ENCODE measurements at places on chromosomes 16 and 17. TPM values are rescaled to one million over a fixed set of nuclear protein-coding genes. Genes with fewer than 3 reads are reported as not detected.

DNA sequence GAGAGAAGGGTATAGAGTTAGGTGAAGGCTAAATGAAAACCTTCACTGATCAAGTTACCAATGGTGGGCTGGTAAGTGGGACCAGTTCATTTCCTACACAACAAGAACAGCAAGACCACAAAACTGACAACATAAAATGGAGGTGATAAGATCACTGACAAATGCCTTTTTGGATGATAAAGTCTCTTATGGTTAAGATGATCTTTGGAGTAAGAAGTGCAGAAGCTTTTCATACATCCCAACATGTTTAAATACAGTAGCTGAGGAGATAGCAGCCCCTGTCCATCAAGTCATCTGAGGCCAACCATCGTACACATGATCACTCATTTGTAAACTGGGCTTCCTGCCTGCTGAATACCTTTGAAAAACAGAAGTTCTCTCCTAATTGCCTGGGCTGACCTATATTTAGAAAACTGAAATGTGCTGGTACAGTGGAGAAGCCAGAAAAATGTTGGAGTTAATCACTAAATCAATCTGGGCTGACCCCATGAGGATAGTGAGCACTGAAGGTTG, 259.0 kb upstream of the ZFHX3 start:
- H3K27me3 ChIP-seq = peaks cover 42% of the 10 kb centered on the region
- H3K36me3 ChIP-seq = no peaks in the 10 kb centered on the region
- DNase-seq = no peak
- H3K27ac ChIP-seq = no peak overlapping the region

DNA sequence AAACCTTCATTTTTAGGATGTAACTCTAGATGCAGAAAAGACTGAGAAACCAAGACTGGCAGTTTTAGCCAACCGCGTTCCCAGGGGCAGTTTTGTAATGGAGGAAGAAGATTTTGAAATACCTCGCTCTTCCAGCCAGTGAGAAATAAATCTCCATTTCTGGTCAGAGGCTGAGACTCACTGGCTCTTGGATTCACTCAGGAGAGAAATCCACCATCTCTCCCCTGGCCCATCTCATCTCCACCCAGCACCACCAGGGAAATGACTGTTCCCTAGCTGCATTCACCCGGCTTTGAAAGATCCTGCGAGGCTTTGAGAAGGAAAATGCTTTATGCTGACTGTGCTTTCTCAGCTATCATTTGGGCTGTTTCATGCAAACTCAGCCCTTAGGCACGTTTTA, 185.2 kb downstream of the SOX9 start:
- no peaks in the 10 kb centered on the region for H3K36me3 ChIP-seq
- H3K4me3 ChIP-seq = no peak overlapping the region
- H3K27ac ChIP-seq = no peak overlapping the region
- DNase-seq = no peak
- no peaks in the 10 kb centered on the region for H3K27me3 ChIP-seq

DNA sequence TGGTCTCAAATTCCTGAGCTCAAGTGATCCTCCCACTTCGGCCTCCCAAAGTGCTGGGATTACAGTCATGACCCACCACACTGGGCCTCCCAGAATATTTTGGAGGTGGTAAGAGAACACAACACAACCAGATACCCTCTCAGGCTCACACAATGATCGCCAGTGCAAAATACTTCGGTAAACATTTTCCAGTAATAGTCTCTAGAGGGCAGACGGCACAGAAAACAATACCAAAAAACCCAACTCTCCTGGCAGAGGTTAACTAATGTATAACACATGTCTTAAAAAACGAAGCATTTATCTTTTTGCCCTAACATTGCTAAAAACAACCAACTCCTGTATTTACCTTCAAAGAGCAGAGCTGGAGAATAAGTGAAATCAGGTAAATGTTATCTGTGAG, 10.5 kb downstream of the NUFIP2 start:
- H3K4me3 ChIP-seq = no peak overlapping the region
- peaks cover 56% of the 10 kb centered on the region for H3K36me3 ChIP-seq
- DNase-seq = no peak
- H3K4me1 ChIP-seq = no peaks in the 10 kb centered on the region
- no peak overlapping the region for H3K27ac ChIP-seq

DNA sequence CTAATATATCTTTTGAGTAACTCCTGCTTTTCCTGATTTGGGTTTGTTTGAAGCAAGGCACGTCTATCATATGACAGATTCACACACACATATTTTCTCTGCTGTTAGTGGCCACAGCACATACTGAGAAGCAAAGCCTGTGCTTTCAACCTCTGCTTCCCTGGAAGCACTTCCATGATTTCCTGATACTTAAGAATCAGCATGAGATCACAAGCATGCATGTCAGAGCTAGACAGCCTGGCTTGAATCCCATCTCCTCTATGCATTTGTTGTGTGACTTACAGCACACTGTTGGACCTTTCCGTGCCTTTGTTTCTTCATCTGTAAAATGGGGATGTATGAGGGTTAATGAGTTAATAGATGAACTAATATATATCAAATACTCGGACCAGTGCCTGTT, 151.1 kb upstream of the NOL11 start:
- no peak for DNase-seq
- H3K27me3 ChIP-seq = no peaks in the 10 kb centered on the region
- no peaks in the 10 kb centered on the region for H3K36me3 ChIP-seq

The TEDC2 gene
- total RNA-seq = 44.9 TPM

- DNase-seq = no peak
- no peak overlapping the region for H3K4me3 ChIP-seq
- no peaks in the 10 kb centered on the region for H3K36me3 ChIP-seq
- H3K4me1 ChIP-seq = peaks cover 26% of the 10 kb centered on the region
- no peaks in the 10 kb centered on the region for H3K27me3 ChIP-seq
These were observed 8.0 kb downstream of the TRPV2 start for GRCh38 chr17:16423226-16423872.

The FOXJ1 gene
- 0.26 TPM for total RNA-seq

DNA sequence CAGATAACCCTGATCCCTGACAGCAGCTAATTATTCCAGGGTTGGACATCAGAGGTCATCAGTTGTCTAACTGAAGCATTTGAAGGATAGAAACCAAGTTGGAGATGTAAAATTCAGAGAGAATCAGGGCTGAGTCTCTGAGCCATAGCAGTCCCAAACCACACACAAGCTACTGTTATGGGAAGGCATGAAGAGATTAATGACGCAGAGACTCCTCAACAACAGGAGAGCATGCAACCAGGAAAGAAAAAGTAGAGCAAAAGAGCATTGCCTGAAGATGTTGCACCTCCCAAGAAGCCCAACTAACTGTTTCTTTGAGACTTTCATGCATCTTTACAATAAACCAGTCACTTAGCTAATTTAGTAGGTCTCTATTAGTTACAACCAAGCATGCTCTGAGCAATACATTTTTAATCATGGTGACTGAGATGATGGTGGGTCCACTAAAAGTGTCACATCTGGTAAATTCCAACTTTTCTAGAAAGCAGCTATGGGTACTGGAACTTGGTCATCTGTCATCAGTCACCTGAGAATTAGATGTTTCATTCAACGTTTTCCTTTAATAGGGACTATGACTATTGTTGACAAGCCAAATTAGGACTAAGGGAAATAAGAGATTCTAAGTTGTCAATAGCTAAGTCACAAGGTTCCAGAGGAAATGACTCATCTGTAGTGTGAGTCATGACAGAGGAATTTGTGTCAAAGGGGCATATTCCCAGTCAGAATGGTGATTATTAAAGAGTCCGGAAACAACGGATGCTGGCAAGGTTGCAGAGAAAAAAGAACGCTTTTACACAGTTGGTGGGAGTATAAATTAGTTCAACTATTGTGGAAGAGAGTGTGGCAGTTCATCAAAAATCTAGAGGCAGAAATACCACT, 239.8 kb downstream of the CHD9NB start:
- no peaks in the 10 kb centered on the region for H3K36me3 ChIP-seq
- H3K4me1 ChIP-seq = no peaks in the 10 kb centered on the region
- peak overlapping the region; percentile 26 for H3K27ac ChIP-seq
- no peaks in the 10 kb centered on the region for H3K27me3 ChIP-seq
- H3K4me3 ChIP-seq = no peak overlapping the region

- no peaks in the 10 kb centered on the region for H3K36me3 ChIP-seq
- DNase-seq = peak; percentile 79
These were observed 49.6 kb upstream of the AMZ2 start for GRCh38 chr17:68197997-68198930.

The KRTAP9-4 gene
- total RNA-seq = not detected

DNA sequence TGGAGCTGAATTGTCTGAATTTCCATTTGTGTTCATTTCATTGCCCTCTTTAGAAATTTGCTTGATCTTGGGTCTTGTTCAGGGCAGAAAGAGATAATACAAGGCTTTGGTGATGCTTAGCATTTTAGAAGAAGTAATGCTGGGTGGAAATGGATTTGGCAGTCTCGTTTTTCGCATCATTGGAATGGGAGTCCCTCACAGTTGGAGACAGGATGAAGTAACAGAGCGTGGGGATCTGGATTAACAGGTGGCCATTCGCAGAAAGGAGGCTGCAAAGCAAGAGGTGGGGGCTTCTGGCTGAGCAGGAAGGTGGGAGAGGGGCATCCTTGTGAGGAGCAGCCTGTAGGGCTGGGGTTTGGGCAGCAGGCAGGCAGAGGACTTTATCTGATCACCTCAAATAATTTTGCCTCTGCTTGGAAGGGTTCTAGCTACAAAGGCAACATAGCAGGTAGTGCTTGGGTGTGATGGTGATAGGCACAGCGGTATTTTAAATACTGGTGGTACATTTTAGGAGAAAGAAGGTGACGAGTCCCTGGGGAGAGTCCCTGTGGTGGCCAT, 17.0 kb downstream of the KSR1 start:
- H3K36me3 ChIP-seq = no peaks in the 10 kb centered on the region
- H3K27me3 ChIP-seq = no peaks in the 10 kb centered on the region
- H3K4me1 ChIP-seq = no peaks in the 10 kb centered on the region
- no peak overlapping the region for H3K4me3 ChIP-seq

- H3K27me3 ChIP-seq = no peaks in the 10 kb centered on the region
- no peaks in the 10 kb centered on the region for H3K36me3 ChIP-seq
- DNase-seq = no peak
- H3K4me1 ChIP-seq = no peaks in the 10 kb centered on the region
These were observed 130.9 kb downstream of the RAB11FIP4 start for GRCh38 chr17:31522284-31522931.

DNA sequence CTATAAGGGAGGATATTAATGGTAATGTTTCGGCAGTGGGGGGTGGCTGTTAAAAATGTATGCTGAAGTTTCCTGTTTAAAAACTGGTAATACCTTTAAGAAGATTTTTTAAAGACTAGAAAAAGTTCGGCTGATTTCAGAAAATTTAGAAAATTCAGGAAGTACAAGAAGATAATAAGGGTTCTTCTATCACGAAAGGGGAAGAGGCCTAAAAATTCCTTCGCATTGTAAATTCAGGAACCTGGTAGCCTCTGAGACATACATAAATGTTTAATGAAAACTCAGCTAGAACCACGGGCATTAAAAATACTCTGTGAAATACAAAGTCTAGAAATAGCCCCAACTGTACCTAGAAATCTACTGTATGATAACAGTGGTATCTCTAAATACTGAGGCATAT, 181.2 kb downstream of the PARN start:
- DNase-seq = no peak
- no peaks in the 10 kb centered on the region for H3K36me3 ChIP-seq
- H3K4me1 ChIP-seq = peaks cover 10% of the 10 kb centered on the region
- no peaks in the 10 kb centered on the region for H3K27me3 ChIP-seq
- no peak overlapping the region for H3K27ac ChIP-seq

DNA sequence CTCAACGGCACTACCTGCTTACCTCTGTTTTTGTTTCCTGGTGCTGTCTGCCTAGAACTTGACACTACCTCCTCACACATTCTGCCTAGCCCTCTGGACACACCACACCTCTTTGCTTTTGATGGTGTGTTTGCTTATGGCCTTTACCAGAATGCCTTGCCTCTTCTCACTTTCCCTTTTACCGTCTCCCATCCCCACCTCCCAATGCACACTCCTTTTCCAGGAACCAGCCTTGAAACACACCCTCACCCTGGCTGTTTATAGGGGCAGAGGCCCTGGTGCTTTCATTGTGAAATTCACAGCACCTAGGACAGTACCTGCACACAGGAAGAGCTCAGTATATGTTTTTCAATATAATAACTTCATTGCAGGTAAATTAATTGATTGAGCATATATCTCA, 56.2 kb downstream of the MAP2K6 start:
- no peak for DNase-seq
- peaks cover 39% of the 10 kb centered on the region for H3K4me1 ChIP-seq
- H3K36me3 ChIP-seq = no peaks in the 10 kb centered on the region

- no peak overlapping the region for H3K27ac ChIP-seq
- no peak overlapping the region for H3K4me3 ChIP-seq
- DNase-seq = peak; percentile 69
- H3K4me1 ChIP-seq = peaks cover 6% of the 10 kb centered on the region
- H3K36me3 ChIP-seq = no peaks in the 10 kb centered on the region
These were observed 4.7 kb downstream of the COQ7 start for GRCh38 chr16:19071811-19072777.

GRCh38 chr17:32266389-32267301, 1.0 kb downstream of the RHBDL3 start:
- DNase-seq = no peak
- peaks cover 47% of the 10 kb centered on the region for H3K27me3 ChIP-seq
- H3K4me3 ChIP-seq = peak overlapping the region; percentile 56
- no peak overlapping the region for H3K27ac ChIP-seq
- H3K36me3 ChIP-seq = no peaks in the 10 kb centered on the region
- H3K4me1 ChIP-seq = no peaks in the 10 kb centered on the region

All from PC-3 (cell line).